ENCODE measurements at places on chromosomes 2 and 18.

GRCh38 chr2:135230150-135230549 lies 178.1 kb downstream of the RAB3GAP1 start:
- no peak for DNase-seq

GRCh38 chr2:200335657-200336056 lies 29.2 kb downstream of the SPATS2L start:
- no peak for DNase-seq

DNA sequence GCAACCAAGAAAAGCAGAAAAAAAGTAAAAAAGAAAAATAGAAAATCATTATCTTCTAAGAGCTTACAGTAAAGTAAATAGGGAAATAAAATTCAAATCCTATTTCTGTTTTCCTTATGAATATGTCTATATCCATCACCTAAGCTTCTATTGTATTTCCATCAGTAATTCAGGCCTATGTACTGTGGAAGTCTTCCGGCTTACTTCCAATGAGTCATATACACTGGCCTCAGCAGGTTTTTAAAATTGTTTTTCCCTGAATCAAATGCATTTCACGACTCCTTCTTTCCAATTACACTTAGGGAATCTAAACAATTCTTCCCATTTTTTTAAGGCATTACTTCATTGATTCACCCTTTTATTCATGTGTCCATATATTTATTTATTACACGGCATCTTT lies 164.7 kb downstream of the CCDC102B start:
- no peak for DNase-seq

DNA sequence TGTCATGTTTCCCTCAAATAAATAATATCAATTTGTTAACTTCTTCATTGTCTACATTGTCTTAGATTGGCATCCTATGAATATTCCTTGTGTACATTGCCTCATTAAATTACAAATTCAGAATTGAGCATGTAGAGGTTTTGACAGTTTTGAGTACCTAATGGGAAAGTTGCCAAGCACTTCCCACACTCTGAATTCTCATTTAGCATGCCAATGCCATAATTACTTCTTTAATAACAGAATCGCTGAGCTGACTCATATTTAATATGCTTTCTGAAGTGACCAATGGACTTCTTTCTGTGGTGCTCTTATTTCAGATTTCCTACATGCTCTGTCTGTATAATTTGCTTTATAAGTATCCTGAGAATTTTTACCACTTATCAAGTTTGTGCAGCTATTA lies 114.4 kb upstream of the NOL4 start:
- no peak for DNase-seq

- DNase-seq, result no peak
Measured at GRCh38 chr2:127153691-127154158, 46.8 kb upstream of the BIN1 start.

DNA sequence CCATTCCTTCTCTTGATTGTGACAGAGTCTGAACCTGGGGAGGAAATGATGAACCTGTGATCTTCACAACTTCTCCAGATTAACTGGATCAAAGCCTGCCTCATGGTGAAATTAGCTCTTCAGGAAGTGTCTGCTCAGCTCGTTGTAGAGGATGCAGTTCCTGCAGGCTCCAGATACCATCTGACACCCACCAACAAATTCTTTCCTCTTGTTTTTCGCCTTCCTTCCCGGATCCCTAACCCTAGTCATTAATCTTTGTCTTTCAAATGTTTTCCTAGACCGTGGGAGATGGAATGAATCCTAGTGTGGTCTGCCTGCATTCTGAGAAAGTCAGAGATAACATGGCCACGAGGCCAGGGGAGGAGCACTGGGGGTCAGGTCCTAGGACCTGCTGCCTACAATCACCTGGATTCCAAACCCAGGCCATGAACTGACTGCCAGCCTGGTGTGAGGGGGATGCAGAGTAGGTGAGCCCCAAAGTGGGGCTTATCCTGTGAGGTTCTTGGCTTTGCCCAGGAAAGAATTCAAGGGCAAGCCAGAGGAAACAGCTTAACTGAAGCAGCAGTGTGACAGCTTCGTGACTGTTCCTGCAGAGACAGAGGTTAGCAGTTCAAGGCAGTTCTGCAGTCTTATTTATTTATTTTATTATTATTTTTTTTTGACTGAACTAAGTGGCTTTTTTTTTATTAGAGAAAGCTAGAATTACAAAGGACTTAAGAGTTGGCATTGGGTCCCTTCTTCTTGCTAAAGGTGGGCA lies 67.8 kb downstream of the DIPK1C start:
- no peak for DNase-seq
